Neural progenitor cell (in vitro differentiated cells): ENCODE measurements at places on chromosomes 1 and 21. TPM values are rescaled to one million over a fixed set of nuclear protein-coding genes. Genes with fewer than 3 reads are reported as not detected.
A peak's percentile ranks its signal among the peaks of the same experiment; 100 is the strongest.

DNA sequence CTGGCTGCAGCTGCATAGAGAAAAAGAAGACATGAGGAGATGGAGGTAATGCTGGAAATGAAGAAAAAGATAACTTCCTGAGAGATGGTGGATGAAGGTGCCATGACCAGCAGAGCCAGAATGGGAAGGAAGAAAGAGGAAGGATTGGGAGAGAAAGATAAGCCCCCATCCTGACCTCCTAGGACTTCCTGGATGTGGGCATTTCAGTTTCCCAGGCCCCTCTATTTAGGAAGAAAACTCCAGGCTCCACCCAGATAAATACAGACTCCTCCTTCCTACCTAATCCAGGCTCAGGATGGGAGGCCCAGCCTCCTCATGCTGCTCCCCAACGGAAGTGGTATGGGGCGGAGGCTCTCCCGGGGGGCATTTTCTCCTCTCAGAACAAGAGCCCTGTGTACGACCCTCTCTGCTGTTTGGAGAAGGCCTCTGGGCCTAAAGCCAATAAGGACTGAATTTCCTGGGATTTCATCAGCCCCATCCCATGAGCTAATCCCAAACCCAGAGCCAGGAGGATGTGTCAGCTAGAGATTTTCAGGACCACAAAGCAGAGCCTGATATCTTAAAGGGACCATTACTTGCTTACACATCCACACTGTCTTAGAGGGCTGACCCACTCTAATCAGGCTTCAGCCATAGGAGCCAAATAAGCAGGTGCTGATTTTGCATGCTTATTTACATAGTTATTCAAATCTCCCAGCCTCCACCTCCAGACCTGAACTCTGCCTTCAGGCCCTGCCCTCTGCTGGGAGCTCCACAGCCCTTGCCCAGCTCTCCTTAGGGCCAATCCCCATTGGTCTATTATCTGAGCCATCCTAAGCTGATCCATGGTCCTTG, 5.1 kb upstream of the ARHGEF2 start:
- DNase-seq = peak; percentile 45
- H3K36me3 ChIP-seq = no peaks in the 10 kb centered on the region
- no peak overlapping the region for H3K27ac ChIP-seq
- no peaks in the 10 kb centered on the region for H3K27me3 ChIP-seq
- H3K4me3 ChIP-seq = no peak overlapping the region

GRCh38 chr1:40268211-40268610, 10.2 kb downstream of the ZMPSTE24 start:
- H3K4me3 ChIP-seq = no peak overlapping the region
- DNase-seq = no peak
- H3K36me3 ChIP-seq = peaks cover 12% of the 10 kb centered on the region
- no peaks in the 10 kb centered on the region for H3K4me1 ChIP-seq
- no peak overlapping the region for H3K27ac ChIP-seq
- no peaks in the 10 kb centered on the region for H3K27me3 ChIP-seq

- H3K4me1 ChIP-seq = no peaks in the 10 kb centered on the region
- no peak overlapping the region for H3K27ac ChIP-seq
- H3K36me3 ChIP-seq = no peaks in the 10 kb centered on the region
These were observed 54.8 kb downstream of the SAMSN1 start for GRCh38 chr21:14491269-14491681.

DNA sequence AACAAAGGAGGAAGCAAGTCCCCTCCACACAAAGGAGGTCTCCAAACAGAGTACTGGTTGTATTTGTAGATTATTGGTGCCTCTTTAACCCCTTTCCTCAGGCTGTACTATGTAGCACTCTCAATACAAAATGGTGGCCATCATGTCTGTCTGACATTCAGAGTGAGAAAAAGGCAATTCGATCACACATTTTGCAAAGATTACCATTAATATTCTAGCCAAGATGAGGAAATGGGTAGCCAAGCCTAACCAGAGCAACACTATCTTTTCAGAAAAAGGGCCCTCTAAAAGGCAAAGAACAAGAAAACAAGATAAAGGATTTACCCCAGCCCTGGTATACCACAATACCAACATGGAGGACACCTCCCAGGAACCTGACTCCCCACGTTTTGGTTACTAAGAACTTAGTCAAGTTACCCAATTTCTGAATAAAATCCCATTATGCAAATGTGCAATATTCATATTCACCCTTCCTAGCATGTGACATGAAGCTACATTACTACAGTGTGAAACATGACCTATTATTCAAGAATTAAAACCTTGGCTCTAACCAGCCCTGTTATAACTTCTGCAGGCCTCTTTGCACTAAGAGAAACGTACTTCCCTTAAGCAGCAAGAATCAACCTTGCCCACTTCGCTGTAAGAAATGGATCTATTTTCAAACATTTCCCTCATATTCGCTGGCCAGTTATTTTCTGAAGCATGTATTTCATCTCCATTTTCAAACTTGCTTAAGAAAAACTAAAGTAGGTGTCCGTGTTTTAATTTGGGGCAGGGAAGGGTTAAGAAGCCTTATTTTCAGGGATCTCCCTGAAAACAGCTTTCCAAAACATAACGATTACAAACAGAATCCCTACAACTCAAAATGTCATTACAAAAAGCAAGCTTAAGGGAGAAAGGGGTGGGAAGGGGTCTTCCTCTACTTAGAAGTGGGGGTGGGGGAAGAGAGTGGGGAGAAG, 2.1 kb downstream of the KDM5B start:
- peaks cover 54% of the 10 kb centered on the region for H3K4me1 ChIP-seq
- H3K36me3 ChIP-seq = peaks cover 1% of the 10 kb centered on the region
- peaks cover 14% of the 10 kb centered on the region for H3K27me3 ChIP-seq
- H3K4me3 ChIP-seq = peak overlapping the region; percentile 96
- no peak for DNase-seq

The PCP4L1 gene
- 0.46 and 0.69 TPM in 2 replicates for total RNA-seq

DNA sequence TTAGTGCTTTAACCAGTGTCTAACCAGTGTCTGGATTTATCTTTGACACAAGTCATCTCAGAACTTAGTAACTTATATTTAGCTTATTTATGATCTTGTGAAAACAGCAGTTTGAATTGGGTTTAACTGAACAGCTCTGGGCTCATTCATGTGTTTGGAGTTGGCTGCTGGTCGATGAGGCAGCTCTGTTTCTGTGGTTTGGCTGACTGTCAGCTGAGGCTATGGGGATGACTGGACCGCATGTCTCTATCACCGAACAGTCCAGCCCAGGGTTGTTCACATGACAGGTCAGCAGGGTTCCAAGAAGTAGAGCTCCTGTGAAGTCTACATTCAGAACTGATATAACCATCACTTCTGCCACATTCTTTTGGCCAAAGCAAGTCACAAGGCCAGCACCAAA, 29.1 kb upstream of the C21orf91 start:
- H3K4me3 ChIP-seq = no peak overlapping the region
- H3K4me1 ChIP-seq = peaks cover 5% of the 10 kb centered on the region
- no peaks in the 10 kb centered on the region for H3K27me3 ChIP-seq
- DNase-seq = no peak
- H3K36me3 ChIP-seq = no peaks in the 10 kb centered on the region

DNA sequence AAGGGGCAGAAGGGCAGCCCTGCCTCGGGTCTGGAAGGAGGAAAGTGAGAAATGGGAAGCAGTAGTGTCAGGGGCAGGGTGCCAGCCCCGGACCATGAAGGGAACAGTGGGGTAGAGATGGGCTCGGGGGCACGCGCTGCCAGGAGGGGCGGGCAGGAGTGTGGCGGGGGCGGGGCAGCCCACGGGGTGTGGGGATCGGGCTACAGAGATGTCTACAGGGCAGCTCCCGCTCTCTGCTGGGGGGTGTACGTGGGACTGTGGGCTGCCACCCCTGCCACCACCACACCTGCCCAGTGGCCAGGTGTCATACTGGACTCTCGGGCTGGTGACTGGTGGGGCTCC, 7.4 kb downstream of the ARHGEF16 start:
- DNase-seq = no peak
- H3K27me3 ChIP-seq = no peaks in the 10 kb centered on the region
- H3K4me3 ChIP-seq = no peak overlapping the region
- H3K36me3 ChIP-seq = no peaks in the 10 kb centered on the region
- H3K27ac ChIP-seq = no peak overlapping the region

GRCh38 chr21:16264319-16264718, 534.5 kb downstream of the USP25 start:
- H3K4me3 ChIP-seq = no peak overlapping the region
- H3K27me3 ChIP-seq = no peaks in the 10 kb centered on the region
- no peak for DNase-seq
- H3K4me1 ChIP-seq = no peaks in the 10 kb centered on the region

The S100A9 gene
- not detected in 2 replicates for total RNA-seq

The IRF6 gene
- 0.34 and 3.3 TPM in 2 replicates for total RNA-seq

- DNase-seq = no peak
- H3K27ac ChIP-seq = no peak overlapping the region
- H3K36me3 ChIP-seq = no peaks in the 10 kb centered on the region
- H3K27me3 ChIP-seq = no peaks in the 10 kb centered on the region
- H3K4me3 ChIP-seq = no peak overlapping the region
- peaks cover 9% of the 10 kb centered on the region for H3K4me1 ChIP-seq
These were observed 63.6 kb upstream of the KIF26B start for GRCh38 chr1:245091171-245091621.

- no peak for DNase-seq
- H3K4me1 ChIP-seq = peaks cover 29% of the 10 kb centered on the region
- H3K27me3 ChIP-seq = no peaks in the 10 kb centered on the region
- H3K27ac ChIP-seq = no peak overlapping the region
- H3K4me3 ChIP-seq = no peak overlapping the region
These were observed 146.6 kb downstream of the TLR5 start for GRCh38 chr1:222996310-222996975.

DNA sequence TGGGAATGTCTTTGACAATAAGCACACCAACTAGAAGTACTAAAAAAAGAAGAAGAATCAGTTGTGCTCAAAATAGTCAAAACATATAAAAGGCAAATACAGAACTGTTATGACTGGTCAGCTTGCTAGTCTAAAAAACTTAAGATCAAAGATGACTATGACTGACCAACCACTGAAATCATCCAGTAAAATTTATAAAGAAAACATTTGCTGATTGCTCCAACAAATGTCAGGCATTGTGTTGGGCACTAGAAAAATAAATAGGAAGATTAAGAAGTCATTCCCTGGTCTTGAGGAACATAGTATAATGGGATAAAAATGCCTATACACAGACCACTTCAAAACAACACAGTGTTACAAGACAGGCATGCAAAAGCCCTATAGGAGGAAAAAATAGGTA, 9.3 kb upstream of the ANGPTL3 start:
- H3K4me1 ChIP-seq = no peaks in the 10 kb centered on the region
- DNase-seq = no peak
- no peak overlapping the region for H3K27ac ChIP-seq
- H3K4me3 ChIP-seq = no peak overlapping the region

DNA sequence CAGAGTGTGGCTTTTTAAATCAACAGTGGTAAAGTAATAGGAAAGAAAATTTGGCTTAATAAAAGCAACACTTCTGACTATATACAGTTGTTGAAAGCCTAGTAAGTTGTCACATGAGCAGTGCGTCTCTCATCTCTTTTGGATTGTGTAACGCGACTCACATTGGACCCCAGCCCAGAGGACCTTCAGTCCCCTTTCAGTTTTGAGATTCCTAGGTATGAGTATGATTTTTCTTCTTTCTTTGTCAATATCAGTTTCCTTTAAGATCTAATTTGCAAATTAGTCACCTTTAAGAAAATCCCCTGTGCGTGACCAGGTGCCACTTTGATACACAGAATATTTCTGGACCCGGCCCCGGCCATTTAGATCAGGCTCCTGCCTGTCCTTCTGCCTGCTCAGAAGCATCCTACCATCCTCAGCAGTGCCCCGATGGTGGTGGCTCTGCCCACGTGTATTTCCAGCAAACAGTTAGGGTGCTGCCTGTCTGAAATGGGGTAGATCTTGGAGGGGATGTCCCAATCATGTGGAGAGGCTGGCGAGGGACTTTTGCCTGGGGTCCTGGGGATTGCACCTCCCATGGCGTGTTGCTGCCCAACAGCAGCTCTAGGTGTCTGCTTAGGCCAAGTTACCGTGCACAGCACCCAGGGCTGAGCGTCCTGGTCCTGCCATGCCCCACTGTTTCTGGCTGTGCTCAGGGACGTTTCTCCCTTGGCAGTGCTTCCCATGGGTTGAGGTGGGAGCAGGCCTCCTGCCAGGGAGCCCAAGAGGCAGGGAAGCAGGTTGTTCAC, 21.1 kb downstream of the SNAP47 start:
- no peaks in the 10 kb centered on the region for H3K27me3 ChIP-seq
- H3K4me1 ChIP-seq = no peaks in the 10 kb centered on the region
- H3K27ac ChIP-seq = no peak overlapping the region
- H3K36me3 ChIP-seq = no peaks in the 10 kb centered on the region

DNA sequence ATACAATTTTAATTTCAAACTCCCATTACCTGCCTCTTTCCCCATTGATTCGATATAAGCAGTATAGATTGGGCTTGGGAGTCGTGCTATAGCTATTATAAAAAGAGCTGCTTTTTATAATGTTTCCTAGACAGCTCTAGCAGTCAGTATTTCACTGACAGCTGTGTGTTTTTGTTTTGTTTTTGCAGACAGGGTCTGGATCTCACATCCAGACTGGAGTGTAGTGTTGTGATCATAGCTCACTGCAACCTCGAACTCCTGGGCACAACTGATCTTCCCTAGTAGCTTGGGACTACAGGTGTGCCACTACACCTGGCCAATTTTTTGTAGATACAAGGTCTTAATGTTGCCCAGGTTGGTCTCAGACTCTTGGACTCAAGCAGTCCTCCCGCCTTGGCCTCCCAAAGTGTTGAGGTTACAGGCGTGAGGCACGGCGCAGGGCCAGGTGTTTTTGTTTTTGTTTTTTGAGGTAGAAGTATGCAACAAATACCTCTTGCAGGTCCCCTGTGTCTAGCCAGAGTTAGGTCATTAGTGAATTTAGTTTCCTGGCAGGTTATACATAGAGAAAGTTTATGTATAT, 1.7 kb downstream of the NASP start:
- peak overlapping the region; percentile 90 for H3K4me3 ChIP-seq
- H3K27me3 ChIP-seq = no peaks in the 10 kb centered on the region
- H3K4me1 ChIP-seq = peaks cover 15% of the 10 kb centered on the region
- DNase-seq = no peak

GRCh38 chr1:101314244-101314643, 77.4 kb downstream of the S1PR1 start:
- no peaks in the 10 kb centered on the region for H3K36me3 ChIP-seq
- peaks cover 19% of the 10 kb centered on the region for H3K4me1 ChIP-seq
- H3K27me3 ChIP-seq = peaks cover 29% of the 10 kb centered on the region

The RCAN3 gene
- 7.5 and 9.3 TPM in 2 replicates for total RNA-seq

- no peak overlapping the region for H3K27ac ChIP-seq
- peaks cover 11% of the 10 kb centered on the region for H3K4me1 ChIP-seq
- no peak for DNase-seq
- H3K4me3 ChIP-seq = no peak overlapping the region
These were observed 241.0 kb downstream of the SDCCAG8 start for GRCh38 chr1:243496806-243497205.

DNA sequence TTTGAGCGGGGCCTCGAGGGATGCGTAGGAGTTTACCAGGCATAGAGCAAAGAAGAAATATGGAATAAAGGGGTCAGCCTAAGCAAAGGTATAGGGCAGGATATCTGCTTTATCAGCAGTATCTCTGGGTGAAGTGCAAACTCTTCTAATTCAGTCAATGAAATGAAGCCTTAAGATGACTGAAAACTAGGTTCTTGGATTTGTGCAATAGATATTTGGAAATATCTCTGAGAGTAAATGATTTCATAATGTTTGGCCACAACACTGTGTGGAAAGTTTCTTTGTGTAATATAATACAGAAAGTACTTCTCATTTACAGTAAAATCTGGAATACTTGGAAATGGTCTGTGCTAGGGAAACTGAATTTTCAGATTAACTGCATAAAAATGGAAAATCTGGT, 26.1 kb downstream of the KCNJ15 start:
- H3K4me3 ChIP-seq = no peak overlapping the region
- H3K27ac ChIP-seq = no peak overlapping the region
- no peaks in the 10 kb centered on the region for H3K27me3 ChIP-seq
- H3K36me3 ChIP-seq = no peaks in the 10 kb centered on the region
- DNase-seq = no peak

The PTTG1IP gene
- 162 and 192 TPM in 2 replicates for total RNA-seq

The ZNF683 gene
- total RNA-seq = not detected in 2 replicates
